ENCODE measurements at places on chromosomes 4 and X.

- DNase-seq = no peak
Measured at GRCh38 chrX:42664680-42665079, 113.3 kb downstream of the PPP1R2C start.

DNA sequence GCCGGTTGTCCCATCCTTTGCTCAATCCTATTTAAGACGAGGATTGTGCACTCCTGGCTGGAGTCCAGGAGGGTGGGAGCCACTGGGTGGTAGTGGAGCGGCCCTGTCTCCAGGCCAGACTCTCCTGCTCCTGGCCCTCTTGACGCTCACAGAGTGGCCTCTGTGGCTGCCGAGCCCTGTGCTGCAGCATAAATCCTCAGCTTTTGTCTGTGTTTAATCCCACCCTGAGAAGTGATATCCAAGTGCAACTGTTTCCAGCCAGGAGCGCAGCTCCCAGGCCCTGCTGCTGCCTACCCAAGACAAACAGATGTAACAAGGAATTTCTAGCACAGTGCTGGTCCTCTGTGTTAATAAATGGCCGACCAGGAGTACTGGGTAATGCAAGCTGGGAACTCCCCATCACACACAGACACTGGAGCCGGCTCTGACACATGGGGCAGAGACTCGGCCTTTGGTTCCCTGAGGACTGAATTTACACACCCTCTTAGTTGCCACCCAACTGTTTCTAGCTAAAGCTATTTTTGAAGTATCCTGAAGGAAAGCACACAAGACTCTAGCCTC, 85.3 kb downstream of the GATB start:
- no peak for DNase-seq

DNA sequence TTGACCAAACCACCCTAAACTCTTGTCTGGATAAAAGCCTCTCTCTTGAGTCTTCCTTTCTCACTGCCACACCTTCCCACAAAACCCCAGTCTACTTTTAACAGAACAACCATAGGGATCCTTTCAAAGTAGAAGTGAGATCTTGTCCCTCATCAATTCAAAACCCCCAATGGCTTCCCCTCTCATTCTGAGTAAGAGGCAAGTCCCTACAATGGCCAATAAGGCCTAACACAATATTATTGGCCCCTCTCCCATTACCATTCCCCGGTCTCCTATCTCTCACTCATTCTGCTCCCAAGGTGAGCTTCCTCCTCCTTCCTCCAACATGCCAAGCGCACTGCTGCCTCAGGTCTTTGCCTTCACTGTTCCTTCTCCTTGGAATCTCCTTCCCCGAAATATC, 57.1 kb downstream of the REELD1 start:
- no peak for DNase-seq

GRCh38 chrX:39242187-39242586, 440.9 kb downstream of the MID1IP1 start:
- DNase-seq = no peak

DNA sequence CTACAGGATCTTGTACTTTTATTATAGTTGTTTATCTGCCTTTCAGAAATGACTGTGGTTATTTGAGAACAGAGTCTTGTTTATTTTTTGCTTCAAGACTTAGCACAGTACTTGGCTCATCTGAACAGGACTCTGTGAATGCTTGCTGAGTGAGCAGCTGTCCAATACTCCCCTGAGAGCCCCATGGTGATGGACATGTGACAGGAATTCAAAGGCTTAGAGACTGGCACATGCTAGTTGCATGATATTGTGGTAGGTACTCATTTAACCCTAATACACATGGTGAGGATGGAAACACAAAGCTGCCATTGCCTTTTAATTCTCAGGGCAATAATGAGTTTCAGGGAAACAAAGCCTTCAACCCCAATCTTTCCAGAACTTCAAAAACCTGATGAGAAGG, 97.3 kb downstream of the GEMIN8 start:
- DNase-seq = no peak

DNA sequence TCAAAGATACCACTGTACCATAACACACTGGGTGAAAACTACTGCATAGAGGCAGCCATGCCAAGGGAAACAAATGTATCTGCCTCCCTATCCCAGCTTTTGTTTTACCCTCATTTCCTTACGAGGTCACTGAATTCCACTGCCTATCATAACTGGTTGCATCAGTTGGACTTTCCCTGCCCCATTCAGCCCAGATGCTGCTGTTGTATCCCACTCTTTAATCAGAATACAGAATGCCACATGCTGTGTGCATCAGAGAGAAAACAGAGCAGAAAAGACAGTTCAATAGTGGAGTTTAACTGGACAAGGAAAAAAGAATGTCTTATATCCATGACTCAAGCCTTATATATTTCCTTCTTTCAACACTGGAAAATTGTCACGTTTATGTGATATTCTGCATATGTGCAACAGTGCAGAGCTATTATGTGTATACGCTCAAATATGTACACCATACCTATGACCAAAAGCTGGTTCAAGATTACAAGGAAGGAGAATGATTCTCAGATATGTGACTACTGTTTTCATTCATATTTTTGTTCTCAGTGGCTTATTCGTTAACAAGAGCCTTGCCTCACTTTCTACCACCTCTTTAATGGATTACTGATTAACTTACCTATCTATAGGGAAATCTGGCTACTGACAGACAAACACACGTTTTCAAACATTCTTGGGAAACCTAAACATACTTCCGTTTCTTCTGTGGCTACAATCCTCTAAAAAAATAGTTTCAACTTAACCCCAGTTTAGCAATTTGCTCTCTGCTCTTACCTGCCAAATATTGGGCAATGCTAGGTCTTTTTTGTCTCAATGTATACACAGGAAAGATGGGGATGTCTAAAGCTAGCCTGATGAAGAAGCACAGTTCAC, 378.9 kb downstream of the SMARCA1 start:
- DNase-seq = no peak

- DNase-seq = no peak
Measured at GRCh38 chr4:83626245-83626836, 90.4 kb downstream of the GPAT3 start.

- no peak for DNase-seq
Measured at GRCh38 chr4:189048119-189048518, 892.6 kb upstream of the FRG1 start.

- no peak for DNase-seq
Measured at GRCh38 chr4:139916041-139916440, 237.9 kb downstream of the MAML3 start.

- no peak for DNase-seq
Measured at GRCh38 chr4:6549890-6550620, 24.9 kb upstream of the MAN2B2 start.

- no peak for DNase-seq
Measured at GRCh38 chr4:185912779-185913178, 100.8 kb upstream of the SORBS2 start.

GRCh38 chr4:47484168-47484567, 907 bp upstream of the ATP10D start:
- no peak for DNase-seq

- no peak for DNase-seq
Measured at GRCh38 chr4:80798082-80798481, 232.4 kb upstream of the BMP3 start.

DNA sequence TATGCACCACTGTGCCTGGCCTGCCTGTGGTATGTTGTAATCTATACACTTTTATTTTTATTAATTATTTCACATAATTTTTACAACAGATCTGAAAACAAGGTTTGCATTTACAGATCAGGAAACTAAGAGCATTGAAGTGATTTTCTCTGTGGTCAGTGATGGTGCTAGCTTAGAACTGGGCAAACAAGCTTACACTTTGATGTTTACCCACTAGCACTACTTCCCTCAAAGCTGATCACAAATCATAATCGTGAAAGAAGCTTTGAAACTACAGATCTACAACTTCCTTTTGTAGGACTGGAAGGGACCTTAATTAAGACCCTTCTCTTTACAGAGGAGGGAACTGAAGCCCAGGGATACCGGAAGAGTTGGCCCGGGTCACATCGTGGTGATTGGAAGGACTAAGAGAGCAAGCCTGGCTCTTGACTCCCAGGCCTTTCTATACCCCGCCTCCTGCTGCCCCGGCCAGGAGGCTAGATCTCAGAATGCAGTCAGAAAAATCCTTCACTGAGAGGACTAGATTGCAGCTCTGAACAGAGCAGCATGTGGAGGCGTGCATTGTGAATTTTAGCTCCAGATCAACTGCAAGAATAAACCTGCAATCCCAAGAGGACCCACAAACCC, 93.7 kb upstream of the ZNF827 start:
- DNase-seq = no peak

GRCh38 chr4:84877051-84877833, 89.2 kb downstream of the WDFY3 start:
- no peak for DNase-seq

- DNase-seq = no peak
Measured at GRCh38 chr4:118221227-118221800, 131.5 kb downstream of the PRSS12 start.

GRCh38 chrX:112645774-112646173, 34.0 kb downstream of the LHFPL1 start:
- DNase-seq = no peak

GRCh38 chrX:110153896-110154295, 151.0 kb downstream of the TMEM164 start:
- DNase-seq = no peak
